ENCODE measurements at places on chromosomes 16 and 17. TPM values are rescaled to one million over a fixed set of nuclear protein-coding genes. Genes with fewer than 3 reads are reported as not detected.

GRCh38 chr16:2152695-2153506 lies 2.7 kb upstream of the TRAF7 start:
- no peak for DNase-seq

DNA sequence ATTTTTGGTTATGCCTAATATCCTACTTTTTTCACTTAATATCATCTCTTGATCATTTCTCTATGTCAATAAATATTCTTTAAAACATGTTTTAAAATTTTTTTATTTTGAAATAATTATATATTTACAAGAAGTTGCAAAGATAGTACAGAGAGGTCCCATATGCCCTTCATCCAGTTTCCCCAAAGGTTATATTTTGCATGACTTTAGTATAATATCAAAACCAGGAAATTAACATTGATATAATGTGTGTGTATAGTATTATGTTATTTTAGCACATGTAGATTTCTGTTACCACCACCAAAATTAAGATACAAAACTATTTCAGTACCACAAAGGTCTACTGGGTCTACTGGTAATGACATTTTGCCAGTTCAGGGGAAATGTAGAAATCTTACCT lies 60.7 kb downstream of the EFCAB5 start:
- DNase-seq: no peak

Gene MYO15A
- 0.30 TPM for total RNA-seq

GRCh38 chr17:68246271-68247028 lies 1.4 kb upstream of the AMZ2 start:
- DNase-seq: no peak

Gene LGALS9
- 27.3 TPM for total RNA-seq

All from esophagus squamous epithelium (tissue), 5 donors.